WTC11 (cell line): ENCODE measurements at places on chromosomes 5 and 9. TPM values are rescaled to one million over a fixed set of nuclear protein-coding genes. Genes with fewer than 3 reads are reported as not detected.

PCDHA13 gene
- 2.4 to 3.8 TPM (median 3.0 TPM) in 3 replicates for total RNA-seq

- peaks cover 12% of the 10 kb centered on the region for H3K27me3 ChIP-seq
- peaks cover 2% of the 10 kb centered on the region; the same call in 1 of the 2 replicates for H3K36me3 ChIP-seq
- H3K27ac ChIP-seq: no peak overlapping the region
- H3K4me1 ChIP-seq: no peaks in the 10 kb centered on the region; the same call in 1 of the 2 replicates
Observed at GRCh38 chr5:157874861-157875260, 15.9 kb upstream of the CLINT1 start.

DNA sequence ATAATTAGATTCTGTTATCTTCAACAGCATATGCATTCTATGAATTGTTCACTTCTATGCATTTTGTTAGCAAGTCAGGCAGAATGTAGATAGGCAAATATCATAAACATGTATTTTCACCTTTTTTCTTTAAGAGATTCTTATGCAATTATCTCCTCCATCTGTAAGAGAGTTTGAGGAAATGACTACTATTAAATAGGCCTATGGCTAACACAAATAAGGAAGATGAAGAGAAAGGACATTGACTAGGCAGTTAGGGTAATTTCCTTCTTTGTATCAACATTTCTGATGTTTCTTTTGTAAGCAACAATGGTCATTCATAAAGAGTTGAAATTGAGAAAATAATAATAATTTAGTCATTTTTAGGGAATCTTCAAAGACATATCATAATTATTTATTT is 145.2 kb upstream of the CDH12 start:
- DNase-seq: no peak
- H3K27ac ChIP-seq: no peak overlapping the region
- no peak overlapping the region for H3K4me3 ChIP-seq
- H3K4me1 ChIP-seq: no peaks in the 10 kb centered on the region
- no peaks in the 10 kb centered on the region for H3K27me3 ChIP-seq
- no peaks in the 10 kb centered on the region for H3K36me3 ChIP-seq

DNA sequence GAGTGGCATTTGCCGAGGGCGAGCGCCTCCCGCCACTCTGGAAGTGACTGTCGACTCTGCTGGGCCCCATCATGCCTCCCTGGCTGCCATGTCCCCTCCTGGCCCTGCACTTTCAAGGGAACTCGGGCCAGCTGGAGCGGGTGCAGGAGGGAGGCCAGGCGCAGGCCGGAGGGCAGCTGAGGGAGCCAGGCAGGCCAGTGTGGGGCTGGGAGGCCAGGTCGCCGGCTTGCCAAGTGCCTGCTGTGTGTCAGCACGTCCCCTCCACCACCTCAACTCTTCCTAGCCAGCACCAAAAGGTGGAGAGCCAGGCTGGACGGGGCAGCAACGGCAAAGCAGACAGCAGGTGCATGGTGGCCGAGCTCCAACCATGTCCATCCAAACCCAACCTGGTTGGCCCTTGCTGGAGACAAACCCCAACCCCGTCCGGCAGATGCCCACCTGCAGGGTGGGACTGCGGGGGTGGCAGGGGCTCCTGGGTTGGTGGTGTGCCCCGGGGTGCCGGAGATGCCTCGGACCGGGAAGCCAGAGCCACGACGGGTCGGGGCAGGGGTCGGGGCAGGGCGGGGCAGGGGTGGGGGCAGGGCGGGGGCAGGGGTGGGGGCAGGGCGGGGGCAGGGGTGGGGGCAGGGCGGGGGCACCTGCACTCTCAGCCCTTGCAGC is 36.5 kb upstream of the EGFL7 start:
- no peaks in the 10 kb centered on the region for H3K36me3 ChIP-seq
- DNase-seq: no peak
- H3K4me1 ChIP-seq: no peaks in the 10 kb centered on the region
- H3K27me3 ChIP-seq: no peaks in the 10 kb centered on the region

DNA sequence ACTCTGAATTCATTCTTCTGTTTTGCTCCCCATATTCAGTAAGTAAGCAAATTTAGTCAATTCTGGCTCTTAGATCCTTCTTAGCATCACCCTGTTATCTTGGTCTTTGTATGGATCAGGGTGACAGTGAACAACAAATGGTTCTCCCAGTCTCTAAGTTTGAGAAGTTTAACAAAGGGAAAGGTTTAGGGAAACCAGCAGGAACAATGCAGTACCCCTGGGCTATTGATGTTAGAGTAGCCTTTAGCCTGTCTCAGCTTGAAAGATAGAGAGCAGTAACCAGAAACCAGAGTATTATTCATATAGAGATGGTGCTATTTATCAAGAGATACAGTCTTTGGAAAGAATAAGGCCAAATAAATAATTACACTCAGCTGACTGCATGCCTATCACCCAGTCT is 241.8 kb downstream of the CDH12 start:
- peaks cover 20% of the 10 kb centered on the region for H3K36me3 ChIP-seq
- H3K4me3 ChIP-seq: no peak overlapping the region
- peaks cover 51% of the 10 kb centered on the region for H3K27me3 ChIP-seq
- no peak for DNase-seq
- no peak overlapping the region for H3K27ac ChIP-seq
- H3K4me1 ChIP-seq: no peaks in the 10 kb centered on the region
